ENCODE measurements at places on chromosomes 2 and 18.

DNA sequence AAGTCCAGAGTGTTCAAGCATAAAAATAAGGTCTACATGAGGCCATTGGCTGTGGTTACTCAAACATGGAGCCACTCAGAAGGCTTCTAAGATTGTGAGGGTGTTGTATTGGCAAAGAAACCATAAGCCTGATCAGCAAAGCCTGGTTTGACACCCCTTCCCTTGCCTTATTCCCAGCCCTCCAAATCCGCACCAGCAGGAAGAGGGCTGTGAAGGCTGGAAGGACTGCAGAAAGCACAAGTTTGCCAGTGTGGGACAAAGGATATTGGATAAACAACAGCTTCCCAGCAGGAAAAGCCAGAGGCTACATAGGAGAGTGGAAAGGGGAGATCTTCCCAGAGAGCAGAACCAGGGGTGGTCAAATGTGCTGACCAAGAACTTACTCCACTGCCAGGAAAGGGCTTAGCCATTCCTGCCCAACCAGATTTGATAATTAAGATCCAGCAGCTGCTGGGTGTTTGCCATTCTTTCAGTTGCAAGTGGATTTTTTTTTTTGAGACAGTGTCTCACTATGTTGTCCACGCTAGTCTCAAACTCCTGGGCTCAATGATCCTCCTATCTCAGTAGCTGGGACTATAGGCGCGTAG lies 1.5 kb upstream of the PRKAG3 start:
- DNase-seq = no peak

GRCh38 chr18:38526922-38527321 lies 961.3 kb upstream of the CELF4 start:
- DNase-seq = no peak

DNA sequence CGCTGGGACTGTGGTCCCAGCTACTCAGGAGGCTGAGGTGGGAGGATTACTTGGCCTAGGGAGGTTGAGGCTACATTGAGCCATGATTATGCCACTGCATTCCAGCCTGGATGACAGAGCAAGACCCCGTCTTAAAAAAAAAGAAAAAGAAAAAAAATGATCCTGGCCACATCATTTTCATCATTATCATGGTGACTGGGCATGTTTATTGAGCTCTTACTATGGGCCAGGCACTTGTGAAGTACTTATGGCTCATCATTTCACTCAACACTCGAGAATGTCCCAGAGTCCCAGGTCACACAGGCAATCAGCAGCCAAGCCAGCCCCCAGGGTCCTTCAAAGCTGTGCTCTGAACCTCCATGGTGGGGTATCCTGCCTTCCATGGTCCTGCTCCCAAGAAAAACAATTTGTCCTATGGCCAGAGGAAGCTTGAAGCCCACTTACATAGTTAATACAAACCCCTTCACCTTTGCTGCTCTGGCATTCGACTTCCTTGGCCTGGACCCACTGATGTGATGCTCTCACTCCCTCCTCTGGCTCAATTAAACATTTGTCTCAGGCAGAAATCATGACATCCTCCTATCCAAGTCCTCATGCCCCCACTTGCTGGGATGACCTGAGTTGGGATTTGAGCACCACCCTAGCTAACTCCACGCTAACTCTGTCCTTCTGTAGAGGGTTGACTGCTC lies 3.8 kb upstream of the CNNM4 start:
- DNase-seq = no peak

- no peak for DNase-seq
These were observed 443.6 kb upstream of the TRIB2 start for GRCh38 chr2:12273111-12273510.

All from AG04449 (cell line).